Stimulated activated CD8-positive, alpha-beta memory T cell treated with anti-CD3 and anti-CD28 coated beads, Interleukin-4, amount 100 ng/mL, for 1 hour (primary cell): ENCODE measurements at places on chromosomes 16 and 17.

- no peak for DNase-seq
Measured at GRCh38 chr17:74873874-74874614, 1.2 kb upstream of the FDXR start.

GRCh38 chr16:51306886-51307595 is 156.0 kb upstream of the SALL1 start:
- DNase-seq, result no peak

GRCh38 chr17:81927152-81927652 is 333 bp downstream of the MAFG start:
- no peak for DNase-seq

DNA sequence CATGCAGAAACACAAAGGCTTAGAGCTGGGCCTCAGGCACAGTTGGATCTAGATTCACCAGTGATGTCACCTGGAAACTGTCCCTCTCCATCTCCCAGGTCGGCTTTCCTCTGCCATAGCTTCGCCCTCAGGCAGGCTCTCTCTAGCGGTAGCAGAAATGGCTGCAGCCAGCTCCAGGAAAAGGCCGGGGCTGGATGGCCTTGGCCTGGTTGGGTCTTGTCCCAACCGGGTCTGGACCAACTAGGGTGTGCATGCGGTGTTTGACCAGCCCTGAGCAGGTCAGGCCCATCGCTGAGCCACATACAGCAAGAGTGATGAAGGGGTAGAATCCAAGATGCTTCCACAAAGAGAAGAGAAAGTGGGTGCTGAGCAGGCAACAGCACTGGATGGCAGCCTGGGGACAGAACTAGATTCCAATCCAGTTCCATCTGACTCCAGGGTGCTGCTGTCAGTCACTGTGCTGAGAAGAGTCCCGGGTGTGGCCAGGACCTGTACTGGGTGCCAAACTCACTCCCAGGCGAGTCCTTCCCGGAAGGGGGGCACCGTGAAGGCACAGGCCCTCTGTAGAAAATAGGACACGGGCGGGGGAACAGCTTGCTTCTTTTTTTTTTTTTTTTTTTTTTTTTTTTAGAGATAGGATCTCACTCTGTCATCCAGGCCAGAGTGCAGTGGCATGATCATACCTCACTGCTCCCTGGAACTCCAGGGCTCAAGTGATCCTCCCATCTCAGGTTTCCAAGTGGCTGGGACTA is 51.8 kb downstream of the SOCS3 start:
- no peak for DNase-seq

GRCh38 chr16:72210555-72210954 is 38.6 kb upstream of the PMFBP1 start:
- no peak for DNase-seq

DNA sequence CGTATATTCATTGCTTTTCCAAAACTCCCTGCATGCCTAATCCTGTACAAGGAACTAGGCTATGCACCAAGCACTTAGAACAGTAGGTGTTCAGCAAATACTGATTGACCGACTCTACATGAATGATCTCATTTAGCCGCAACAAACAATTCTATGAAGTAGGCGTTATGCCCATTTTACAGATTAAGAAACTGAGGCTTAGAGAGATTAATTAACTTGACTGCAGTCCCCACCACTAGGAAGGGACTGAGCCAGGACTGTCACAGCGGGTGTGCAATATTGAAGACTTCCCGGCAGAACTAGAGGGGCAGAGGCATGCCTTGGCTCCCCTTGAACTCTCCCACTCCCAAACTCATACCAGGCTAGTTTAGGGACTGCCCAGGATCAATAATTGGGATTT is 10.5 kb upstream of the N4BP1 start:
- no peak for DNase-seq

GRCh38 chr16:11138022-11138768 is 117.8 kb downstream of the SOCS1 start:
- no peak for DNase-seq

DNA sequence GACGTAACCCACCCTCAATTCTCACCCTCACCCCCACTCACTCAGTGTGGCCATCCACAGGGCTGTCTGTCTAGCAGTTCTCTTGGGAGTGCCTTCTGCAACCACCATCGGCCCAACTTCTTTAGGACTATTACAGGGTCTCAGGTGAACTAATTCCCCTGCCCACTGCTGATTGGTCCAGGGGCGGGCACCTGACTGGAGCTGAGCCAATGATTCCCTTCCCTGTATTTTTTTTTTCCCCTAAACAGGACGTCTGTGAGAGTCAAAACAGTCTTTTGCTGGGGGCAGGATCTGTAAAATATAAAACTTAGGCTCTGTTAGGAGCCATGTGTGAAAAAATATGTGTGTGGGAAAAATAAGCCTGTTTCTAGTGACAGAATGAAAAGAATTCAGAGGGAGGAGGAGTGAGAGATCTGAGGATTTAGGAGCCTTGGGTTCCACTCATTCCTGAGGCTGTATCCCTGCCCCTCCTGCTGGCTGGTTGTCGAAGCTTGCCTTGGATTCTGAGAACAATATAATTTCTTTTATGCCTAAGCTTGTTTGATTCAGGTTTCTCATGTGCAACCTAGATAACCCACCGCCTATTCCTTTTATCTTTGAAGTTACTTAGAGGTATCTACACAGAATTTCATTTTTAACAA is 115.0 kb downstream of the SPACA3 start:
- no peak for DNase-seq

- no peak for DNase-seq
Measured at GRCh38 chr16:28092721-28093384, 29.3 kb upstream of the GSG1L start.

- no peak for DNase-seq
Measured at GRCh38 chr16:4216596-4216995, 25.3 kb downstream of the SRL start.

DNA sequence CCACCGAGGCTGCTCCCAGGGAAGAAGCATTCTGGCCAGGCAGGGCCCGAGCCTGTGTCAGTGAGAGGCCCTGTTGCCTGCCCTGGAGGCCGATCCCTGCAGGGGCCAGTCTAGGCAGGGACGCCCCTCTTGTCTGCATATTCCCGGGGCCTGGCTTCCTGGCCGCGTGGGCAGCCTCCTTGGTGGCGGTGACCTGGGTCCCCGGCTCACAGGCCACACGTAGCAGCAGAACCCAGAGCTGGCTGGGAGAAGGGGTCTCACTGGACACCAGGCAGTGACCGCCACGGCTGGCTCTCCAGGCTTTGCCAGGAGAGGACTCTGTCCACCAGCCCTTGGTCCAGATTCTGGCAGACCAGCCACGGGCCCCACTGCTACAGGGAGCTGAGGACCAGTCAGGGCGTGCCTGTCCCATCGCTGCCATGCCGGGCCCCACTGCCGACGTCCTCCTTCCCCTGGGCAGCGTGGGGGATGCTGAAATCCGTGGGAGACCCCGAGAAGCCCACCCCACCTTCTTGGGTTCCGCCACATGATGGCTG is 3.7 kb upstream of the CACNA1H start:
- DNase-seq, result no peak

DNA sequence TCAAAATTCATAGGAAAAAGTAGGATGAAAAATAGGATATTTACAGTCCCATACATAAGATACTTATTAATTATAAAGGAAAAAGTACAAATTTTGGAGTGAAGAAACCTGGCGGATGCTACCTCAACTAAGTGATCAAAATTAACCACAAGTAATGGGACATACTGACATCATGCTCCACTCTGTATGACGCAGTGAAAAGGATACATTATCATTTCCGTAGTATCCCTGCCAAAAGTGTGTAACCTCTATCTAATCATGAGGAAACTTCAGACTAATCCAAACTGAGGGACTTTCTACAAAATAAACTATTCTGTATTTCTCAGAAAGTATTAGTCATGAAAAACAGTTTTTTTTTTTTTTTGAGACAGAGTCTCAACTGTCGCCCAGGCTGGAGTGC is 60.5 kb downstream of the TRIM37 start:
- no peak for DNase-seq

DNA sequence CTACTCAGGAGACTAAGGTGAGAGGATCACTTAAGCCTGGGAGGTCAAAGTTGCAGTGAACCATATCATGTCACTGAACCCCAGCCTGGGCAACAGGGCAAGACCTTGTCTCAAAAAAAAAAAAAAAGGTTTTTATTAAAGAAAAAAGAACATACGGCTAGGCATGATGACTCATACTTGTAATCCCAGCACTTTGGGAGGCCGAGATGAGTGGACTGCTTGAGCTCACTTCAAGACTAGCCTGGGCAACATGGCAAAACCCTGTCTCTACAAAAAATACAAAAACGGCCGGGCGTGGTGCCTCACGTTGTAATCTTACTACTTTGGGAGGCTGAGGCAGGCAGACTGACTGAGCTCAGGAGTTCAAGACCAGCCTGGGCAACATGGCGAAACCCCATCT is 38.4 kb downstream of the RANBP10 start:
- no peak for DNase-seq

GRCh38 chr17:74276541-74277009 is 2.5 kb downstream of the DNAI2 start:
- DNase-seq, result no peak

DNA sequence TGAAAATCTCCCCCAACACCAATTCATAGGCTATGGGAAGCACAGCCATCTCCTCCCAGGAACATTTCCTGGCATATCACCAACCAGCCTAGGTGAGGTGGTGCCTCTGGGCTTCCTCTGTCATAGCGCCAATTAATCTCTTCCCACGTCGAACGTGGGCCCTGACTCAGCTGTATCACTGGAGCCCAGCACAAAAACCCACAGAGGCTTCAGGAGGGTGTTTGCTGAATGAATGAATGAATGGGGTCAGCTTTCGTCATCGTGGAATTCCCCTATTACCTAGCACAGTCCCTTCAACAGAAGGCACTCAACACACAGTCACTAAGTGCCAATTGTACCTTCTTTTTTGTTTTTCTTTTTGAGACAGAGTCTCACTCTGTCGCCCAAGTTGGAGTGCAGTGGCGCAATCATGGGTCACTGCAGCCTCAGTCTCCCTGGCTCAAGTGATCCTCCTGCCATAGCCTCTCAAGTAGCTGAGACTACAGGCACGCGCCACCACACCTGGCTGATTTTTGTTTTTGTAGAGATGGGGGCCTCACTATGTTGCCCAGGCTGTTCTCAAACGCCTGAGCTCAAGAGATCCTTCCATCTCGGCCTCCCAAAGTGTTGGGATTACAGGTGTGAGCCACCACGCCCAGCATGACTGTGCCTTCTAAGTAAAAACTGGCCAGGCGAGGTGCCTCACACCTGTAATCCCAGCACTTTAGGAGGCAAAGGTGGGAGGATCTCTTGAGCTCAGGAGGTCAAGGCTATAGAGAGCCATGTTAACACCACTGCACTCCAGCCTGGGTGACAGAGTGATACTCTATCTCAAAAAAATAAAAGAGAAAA is 4.1 kb downstream of the ZNF688 start:
- DNase-seq, result no peak

DNA sequence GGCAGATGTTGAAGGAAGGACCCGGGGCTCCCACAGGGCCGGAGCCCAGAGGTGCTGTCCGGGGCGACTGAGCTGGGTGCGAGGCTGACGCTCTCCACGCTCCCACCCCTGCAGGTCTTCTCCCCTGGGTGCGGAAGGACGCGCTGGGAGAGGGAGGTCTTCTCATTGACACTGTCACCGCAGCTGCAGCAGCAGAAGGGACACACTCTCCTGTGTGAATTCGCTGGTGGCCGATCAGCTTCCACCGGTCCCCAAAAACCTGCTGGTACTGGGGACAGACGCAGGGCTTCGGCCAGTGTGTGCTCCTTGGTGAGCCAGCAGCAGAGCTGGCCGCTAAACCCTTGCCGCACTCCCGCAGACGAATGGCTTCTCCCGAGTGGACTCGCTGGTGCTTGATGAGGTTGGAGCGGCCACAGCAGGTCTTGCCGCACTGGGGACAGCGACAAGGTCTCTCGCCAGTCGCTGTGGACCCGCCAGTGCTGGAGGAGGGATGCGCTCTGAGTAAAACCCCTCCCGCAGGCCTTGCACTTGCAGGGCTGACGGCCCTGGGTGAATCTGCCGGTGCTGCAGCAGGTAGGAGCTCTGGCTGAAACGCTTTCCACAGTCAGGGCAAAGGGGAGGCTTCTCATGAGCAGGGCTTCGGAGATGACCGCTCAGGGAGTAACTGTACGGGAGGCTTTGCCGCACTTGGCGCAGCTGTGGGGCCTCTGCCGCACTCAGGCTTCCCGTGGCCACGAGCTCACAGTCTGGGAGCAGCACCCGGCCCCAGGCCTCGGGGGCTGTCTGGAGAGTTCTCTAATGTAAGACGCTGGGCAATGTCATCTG is 6.2 kb downstream of the ZNF843 start:
- DNase-seq, result no peak

DNA sequence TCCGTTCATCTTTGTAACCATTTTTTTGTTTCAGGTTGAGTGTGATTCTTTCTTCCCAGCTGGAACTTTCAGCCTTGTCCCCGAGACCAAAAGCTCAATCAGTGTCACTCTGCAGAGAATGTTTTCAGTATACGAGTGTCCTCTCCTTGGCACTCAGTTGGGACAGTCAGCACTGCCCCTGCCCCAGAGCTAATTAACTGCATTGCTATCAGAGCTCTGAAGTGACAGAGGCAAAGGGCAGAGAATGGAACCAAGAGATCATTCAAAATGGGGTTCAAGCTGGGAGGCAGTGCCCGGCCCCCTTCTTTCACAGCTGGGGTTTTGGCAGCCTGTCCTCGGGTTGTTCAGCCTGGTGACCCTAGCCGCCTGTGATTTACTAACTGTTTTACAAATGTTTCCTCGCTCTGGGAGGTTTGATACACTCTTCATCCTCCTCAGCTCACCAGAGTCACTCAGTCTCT is 195.9 kb upstream of the TBX2 start:
- no peak for DNase-seq

GRCh38 chr16:79380995-79381602 is 219.4 kb downstream of the MAF start:
- no peak for DNase-seq

DNA sequence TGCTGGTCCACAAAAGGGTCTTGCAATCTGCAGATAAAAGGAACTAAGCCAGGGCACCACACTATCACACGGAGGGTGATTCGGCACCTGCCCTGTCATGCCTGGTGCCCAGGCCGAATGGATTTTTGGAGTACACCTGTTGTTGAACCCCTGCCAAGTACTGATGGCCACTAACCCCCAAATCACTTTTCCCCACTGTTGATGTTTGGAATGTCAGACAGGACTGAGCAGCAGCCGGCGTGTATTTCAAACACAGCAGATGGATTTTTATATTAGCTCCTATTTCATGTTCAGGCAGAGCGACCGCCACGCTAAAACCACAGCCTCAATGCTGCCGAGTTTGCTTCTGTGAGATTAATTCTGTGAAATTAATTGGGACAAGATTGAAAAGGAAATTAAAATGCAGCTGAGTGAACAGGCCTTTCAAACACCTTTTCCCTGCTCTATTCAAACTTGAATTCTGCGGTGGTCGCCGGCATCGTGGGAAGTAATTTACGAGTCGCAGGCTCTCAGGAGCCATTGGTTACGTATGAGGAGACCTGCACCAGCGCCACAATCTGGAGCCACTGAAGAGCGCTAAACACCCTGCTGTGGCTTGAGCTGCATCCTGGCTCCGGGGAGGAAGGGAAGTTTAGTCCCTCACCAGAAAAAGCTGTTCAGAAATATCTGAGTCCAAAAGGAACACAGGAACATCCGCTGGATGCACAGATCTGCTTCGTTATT is 48.5 kb downstream of the SNX11 start:
- DNase-seq, result no peak
